ENCODE measurements at places on chromosomes 12 and 14.

- DNase-seq: no peak
These were observed 4.7 kb downstream of the GNB3 start for GRCh38 chr12:6845395-6845794.

DNA sequence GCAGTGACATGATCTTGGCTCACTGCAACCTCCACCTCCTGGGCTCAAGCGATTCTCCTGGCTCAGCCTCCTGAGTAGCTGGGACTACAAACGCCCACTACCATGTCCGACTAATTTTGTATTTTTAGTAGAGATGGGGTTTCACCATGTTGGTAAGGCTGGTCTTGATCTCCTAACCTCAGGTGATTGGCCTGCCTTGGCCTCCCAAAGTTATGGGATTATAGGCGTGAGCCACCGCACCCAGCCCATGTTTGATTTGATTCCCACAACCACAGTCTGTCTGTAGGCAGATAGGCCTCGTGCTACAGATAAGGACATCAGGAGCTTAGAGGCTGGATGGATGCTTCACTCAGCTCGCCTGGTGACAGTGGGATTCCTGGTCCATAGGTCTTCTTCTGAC, 23.0 kb downstream of the EML1 start:
- no peak for DNase-seq

- no peak for DNase-seq
These were observed 25.1 kb downstream of the ZFC3H1 start for GRCh38 chr12:71638499-71638898.

- no peak for DNase-seq
These were observed 6.7 kb downstream of the CELA1 start for GRCh38 chr12:51339750-51340149.
